NCI-H1105 (cell line): ENCODE measurements at places on chromosomes 16 and 17.

DNA sequence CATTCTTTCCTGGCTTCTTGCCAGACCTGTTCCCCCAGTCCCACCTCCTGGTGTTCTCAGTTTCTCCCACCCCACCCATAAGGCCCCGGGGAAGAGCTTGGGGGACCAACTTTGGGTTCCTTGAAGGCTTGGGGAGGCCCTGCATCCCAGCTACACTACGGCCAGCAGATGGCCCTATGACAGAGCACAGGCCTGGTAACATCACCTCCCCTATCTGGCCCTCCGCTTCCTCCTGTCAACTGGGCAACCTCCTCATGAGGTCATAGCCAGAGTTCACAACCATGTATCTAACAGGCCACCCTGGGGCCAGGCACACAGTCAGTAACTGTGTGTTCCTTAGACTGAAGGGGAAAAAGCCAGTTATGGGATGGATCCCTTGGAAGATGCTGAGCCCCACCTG is 31.4 kb downstream of the MYO15A start:
- DNase-seq, result no peak

DNA sequence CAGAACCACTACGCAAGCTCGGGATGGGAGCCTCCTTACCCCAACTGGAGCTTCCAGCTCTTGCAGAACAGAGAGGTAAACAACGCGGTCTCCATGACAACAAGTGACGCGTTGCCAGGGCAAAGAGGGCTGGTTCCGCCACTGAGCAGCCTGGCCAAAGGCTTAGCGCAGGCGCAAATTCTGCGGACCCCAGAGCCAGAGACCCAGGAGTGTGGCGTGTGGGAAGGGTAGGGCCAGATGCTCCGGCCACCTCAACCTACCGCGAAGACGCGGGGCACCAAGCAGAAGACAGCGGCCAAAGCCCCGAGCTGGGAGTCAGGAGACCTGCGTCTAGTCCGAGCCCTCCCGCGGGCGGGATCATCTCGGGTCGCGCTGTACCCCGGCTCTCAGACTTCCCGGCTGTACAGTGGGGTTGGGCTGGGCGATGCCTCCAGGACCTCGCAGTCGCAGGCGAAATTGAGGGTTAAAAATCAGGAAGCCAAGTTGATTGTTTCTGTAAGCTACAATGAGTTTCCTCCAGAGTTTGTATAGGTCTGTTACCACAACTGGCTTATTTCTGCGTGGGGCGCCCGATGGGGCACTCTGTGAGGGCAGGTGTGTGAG is at the start of gene TEKT1:
Gene TEKT1, minus strand, starts transcription at position 69 of the 603 bp plus-strand sequence. CDS start 1,353 bp downstream, outside the sequence.
- peak; percentile 90 for DNase-seq

DNA sequence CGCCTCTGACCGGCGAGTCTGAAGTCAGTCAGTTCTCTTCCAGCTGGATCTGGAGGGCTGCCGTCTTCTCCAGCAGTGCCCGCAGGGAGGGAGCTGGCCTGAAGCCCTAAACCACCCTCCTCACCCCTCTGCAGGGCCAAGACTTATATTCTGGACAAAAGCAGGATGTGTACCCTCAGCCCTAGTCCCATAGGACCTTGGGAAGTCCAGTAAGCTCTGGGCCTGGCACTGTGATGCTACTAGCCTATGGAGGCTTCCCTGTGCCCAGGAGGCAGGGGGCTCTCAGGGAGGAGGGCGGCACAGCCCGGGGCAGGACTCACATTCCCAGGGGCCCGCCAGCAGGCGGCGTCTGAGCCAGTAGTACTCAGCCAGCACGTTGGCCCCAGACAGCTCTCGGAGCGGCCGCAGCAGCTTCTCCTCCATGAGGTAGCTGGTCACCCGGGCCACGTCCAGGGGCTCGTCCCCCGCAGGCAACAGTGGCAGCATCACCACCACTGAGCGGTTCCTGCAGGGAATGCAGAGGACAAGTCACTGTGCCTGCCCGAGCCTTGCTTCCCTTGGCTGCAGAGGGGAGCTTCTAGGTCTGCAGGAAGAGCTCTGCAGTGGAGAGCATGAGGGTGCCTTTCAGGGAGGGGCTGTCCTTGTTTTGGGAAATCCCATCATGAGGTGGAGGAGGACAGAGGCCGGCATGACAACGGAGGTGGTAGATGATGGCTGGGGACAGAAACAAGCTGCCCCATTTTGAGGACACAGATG is 41.7 kb downstream of the RMI2 start:
- no peak for DNase-seq

DNA sequence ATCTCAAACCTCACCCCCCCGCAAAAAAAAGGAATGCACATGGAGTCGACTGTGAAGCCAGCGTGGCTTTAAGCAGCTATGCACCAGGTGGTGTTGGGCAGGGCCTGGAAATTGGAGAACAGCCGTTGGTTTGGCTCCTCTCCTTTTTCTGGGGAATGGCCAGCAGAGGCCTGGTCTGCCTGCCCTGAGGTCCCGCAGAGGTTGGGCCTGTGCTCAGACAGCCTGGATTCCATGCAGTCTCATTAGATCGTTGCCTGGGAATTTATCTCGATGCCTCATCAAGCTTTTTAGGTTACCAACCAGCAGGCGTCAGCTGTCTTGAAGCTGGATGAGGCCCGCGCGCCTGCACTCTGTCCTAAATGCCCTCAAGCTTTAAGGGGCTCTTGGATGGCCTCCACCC is 9.8 kb downstream of the SLC12A3 start:
- DNase-seq, result no peak

- peak; percentile 4 for DNase-seq
Observed at GRCh38 chr17:62064791-62065563, at the start of gene MED13. MED13 (minus strand) TSS chr17:62065278; CDS start chr17:62065205, 73 bp downstream.

DNA sequence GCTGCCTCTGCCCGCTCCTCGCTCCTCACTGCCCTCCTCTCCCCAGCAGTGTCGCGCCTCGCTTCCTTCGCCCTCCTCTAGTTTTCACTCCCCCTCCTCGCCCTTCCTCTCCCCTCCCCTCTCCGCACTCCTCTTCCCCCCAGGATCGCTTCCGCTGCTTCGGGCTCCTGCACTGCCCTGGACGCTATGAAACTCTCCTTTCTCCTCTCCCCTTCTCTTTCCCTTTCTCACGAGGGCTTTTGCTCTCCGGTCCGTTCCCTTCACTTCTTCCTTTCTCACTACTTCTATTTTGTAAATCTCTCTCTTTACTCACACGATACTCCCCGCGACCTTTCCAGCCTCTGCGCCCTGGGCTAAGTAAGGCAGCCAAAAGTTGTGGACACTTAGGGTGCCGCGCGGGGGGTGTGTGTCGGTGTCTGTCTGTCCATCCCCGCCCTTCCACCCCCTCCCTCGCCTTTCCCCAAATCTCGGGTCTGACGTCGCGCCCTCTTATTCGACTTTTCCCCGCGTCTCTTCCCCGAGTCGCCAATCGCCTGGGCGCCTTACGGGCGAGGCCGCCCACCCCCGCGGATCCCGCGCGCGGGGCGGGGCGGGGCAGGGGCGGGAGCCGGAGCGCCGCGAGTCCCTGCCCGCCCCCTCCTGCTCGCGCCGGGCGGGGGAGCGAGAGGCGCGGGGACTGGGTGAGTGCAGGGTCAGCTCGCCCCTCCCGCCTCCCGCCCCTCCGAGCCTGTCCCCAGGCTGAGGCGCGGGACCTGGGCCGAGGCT is at the start of gene IRX3:
Gene IRX3, minus strand, starts transcription at position 422 of the 765 bp plus-strand sequence. CDS start 737 bp downstream, outside the sequence.
- peak; percentile 71 for DNase-seq

- no peak for DNase-seq
Observed at GRCh38 chr17:80246266-80246681, 14.4 kb upstream of the RNF213 start.

GRCh38 chr16:27925612-27926011 is 137.9 kb downstream of the GSG1L start:
- peak; percentile 14 for DNase-seq
